Memory B cell (primary cell): ENCODE measurements at places on chromosomes 13 and 19.

DNA sequence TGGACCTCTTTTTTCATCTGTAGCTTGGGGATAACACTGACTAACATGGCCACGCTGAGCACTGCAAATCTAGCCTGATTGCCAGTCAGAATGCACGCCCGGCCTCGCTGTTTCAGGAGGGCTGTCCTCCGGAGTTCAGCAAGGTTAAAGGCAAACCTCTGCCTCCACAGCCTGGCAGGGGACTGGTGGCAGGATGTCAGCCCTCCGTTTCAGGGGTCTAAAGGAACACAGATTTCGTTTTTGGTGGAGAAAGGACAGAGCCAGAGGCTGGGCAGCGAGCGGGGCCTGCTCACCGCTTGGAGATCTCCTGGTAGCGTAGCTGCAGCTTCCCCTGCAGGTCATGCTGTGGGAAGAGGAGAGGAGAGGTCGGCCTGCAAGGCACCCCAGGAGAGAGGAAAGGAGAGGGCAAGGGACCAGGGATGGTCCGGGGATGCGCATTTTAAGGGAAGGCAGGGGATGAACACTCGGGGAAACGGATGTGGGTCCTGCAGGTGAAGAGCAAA is 560 bp downstream of the NDUFA7 start:
- DNase-seq: no peak

GRCh38 chr13:111211789-111212516 is 96.8 kb downstream of the ARHGEF7 start:
- DNase-seq: no peak

DNA sequence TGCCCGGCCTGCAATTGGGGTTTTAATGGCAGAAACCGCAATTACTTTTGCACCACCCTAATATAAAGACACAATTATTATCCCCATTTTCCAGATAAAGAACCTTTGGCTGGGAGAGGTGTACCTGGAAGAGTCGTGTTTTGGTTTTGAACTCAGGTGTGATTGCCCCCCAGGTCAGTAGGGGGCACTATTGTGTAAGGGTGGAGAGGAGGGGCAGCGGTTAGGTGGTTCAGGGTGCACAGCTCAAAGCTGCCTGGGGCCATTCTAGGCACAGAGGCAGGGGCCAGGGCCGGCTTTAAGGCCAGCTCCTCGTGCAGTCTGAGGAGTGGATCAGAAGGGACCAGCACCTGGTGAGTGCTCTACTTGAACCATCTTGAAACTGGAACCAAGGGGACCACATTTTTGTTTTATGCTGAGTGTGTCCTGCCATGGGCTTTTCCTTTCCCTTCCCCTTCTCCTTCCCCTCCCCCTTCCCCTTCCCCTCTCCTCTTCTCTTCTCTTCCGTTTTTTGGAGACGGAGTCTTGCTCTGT is 5.8 kb upstream of the FCGRT start:
- peak; percentile 74 for DNase-seq

- peak; percentile 34 for DNase-seq
Measured at GRCh38 chr19:53158119-53158656, 665 bp downstream of the ZNF347 start.

DNA sequence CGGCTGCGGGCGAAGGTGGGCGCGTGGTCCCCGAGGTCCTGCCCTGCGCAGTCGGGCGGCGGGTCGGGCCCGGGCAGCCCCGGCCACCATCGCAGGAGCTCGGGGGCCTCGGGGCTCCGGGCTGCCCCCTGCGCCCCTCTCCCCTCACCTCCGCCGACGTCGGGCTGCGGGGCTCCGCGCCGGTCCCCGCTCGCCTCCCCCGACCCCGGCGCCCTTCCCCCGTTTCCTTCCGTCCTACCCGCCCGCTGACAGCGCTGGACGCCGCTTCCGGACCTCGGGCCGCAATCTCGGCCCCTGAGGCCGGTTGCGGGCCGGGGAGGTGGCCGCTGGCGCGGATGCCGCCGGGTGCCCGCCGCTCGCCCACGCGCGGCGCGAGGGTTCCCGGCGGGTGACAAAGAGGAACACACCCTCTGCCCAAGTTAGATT is 720 bp downstream of the FARP1 start:
- no peak for DNase-seq

DNA sequence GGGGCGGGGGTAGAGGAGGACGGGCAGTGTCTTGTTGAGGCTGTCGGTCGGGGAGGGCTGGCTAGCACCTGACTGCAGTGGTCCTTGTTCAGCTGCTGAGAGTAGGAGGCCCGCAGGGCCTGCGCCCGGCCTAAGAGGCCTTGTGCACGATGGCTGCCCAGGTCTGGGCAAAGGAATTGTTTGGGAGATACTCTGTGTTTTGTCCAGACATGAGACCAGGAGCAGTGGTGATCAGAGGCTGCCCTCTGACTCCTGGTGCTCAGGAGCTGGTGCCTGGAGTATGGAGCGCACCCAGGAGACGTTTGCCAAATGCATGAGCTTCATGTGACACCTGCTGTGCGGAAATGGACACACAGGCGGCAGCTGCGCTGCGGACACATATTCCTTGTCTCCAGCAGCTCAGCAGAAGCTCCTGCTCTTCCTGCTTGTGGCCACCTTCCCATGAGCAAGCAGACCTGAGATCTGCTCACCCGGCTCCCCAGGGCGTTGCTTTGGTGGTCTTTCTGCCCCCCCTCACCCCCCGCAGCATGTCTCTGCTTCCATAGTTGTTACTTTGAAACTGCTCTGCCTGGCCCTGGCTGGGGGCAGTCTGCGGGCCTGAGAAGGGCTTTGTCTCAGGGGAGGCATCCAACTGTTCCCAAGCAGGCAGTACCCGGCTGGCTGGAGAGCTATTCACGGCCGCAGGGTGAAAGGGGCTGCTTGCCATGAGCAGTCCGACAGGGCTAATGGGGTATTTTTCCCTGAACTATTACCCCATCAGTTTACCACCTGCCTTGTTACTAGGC is 163.9 kb downstream of the TEX29 start:
- no peak for DNase-seq

DNA sequence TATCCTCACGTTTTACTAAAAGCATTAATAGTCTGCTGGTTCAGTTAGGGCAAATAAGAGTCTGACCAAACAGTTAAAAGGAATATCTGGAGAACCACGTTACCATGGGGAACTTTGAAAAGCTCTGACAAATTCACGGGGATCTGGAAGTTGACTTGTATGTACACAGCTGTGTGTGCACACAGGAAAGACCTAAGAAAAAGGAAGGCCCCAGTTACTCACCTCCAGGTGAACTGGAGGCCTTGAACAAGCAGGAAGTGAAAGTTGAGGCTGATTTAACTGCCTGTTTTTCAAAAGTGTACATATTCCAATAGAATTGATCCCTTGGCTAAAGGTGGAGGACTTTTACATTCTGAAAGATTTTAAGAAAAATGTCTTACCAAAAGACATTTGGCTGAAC is 1891.6 kb upstream of the PCDH20 start:
- DNase-seq: no peak

DNA sequence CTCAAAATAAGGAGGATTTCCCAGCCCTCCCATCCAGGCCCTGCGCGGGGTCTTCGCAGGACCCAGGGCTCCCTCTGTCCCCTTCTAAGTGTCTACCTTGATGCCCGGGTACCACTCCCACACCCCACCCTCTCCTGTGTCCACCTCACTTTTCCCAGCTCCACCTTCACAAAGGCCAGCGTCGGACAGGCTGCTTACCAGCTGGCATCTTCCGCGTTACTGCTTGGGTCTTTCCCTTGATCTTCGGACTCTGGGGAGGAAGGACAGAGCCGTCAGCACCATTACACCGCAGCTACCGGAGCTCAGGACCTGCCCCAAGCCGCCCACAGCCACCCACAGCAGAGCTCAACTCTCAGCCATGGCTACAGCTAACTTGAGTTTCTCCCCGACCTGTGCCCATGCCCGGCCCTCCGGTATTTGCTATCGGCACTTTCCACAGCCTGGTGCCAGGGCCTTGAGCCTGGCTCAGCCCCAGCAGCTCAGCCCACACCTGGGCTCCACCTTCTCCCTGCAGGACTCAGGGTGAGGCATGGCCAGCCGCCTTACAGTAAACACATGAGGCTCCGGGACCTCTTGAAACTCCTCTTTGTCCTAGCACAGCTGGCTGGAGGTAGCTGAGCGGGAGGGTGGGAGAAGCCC is 3.8 kb downstream of the C13orf46 start:
- no peak for DNase-seq

GRCh38 chr19:46319613-46320012 is 22.8 kb downstream of the HIF3A start:
- DNase-seq: no peak

DNA sequence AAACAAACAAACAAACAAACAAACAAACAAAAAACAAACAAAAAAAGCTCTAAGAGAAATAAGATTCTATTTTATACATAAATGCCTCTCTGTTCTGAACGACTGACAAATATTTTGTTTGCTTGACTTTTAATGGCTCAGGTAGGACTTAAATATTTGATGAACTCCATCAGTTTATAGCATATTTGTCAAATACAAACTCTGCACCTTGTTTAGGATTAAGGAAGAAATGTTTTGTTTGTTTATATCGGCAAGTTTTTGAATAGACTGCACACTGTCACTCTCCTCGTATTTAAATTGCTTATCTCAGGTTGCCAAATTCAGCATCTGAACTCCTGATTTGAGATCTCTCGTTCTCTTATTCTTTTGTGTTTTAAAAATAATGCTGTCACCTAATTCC is 1499.7 kb upstream of the SLC10A2 start:
- DNase-seq: no peak

DNA sequence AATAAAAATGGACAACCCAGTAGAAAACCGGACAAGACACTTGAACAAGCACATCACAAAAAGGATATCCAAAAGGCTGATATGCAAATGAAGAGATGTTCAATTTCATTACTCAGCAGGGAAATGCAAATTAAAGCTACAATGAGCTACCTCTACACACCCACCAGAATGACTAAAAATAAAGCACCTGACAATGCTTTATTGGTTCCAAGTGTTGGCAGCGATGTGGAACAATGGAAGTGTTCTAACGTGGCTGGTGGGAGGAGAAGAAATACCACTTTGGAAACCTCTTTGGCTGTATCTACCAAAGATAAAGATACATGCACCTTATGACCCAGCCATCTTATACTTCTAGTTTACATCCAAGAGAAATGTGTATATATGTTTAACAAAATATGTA is 3.7 kb upstream of the ACP7 start:
- no peak for DNase-seq

- peak; percentile 28 for DNase-seq
Measured at GRCh38 chr19:4060621-4061177, 6.0 kb downstream of the ZBTB7A start.

- no peak for DNase-seq
Measured at GRCh38 chr13:57829496-57829895, 198.0 kb downstream of the PCDH17 start.

GRCh38 chr19:47740866-47741519 is 4.4 kb upstream of the NOP53 start:
- no peak for DNase-seq

GRCh38 chr19:42198676-42199439 is 18.6 kb downstream of the DEDD2 start:
- no peak for DNase-seq

DNA sequence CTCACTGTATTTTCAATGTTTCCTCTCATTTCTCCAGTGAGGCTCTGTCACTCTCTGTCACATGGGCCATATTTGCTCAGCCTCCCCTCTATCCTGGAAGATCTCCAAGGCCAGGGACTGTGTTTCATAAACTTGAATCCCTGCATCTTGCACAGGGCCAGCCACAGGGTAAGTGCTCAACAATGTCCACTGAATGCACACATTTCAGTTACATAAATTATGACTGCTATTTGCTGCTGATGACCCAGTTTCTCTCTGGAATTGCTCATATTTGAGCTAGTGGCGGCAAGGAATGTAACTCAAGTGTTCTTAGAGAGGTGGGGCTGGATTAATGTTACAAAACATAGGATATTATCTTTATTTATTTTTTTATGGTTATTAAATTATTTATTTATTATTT is 6.1 kb downstream of the CLC start:
- no peak for DNase-seq

GRCh38 chr19:1422943-1423342 is 15.3 kb upstream of the RPS15 start:
- no peak for DNase-seq

DNA sequence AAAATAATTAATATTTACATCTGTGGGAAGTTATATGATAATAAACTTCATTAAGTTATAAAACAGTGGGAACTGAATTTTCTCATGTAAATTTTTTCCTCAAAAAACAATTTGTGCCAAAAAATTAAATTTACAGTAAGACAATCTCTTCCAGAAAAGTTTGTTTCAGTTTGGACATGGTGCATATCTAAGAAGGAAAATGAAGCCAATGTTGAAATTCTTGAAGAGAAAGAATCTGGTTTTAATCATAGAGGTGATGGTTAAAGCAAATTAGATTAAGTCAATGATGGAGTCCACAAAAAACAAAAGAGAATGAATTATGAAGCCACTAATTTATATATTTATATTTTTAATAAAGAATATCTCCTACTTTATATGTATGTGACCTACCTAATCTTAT is 457.2 kb upstream of the SLITRK1 start:
- no peak for DNase-seq

DNA sequence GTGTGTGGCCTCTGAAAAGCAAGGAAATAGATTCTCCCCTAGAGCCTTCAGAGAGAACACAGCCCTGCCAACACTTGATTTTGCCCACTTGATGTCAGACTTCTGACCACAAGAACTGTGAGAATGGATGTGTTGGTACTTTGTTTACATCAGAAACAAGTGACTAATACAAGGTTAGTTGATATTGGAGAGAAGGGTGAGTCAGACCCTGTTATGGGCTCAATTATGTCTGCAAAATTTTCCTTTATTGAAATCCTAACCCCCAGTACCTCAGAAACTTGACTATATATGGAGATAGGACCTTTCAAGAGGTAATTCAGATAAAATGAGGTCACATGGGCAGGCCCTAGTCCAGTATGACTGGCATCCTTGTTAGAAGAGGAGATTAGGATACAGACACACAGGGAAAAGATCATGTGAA is 226.7 kb downstream of the RFC3 start:
- no peak for DNase-seq

- no peak for DNase-seq
Measured at GRCh38 chr19:46347985-46348384, 1.1 kb downstream of the PPP5C start.

- no peak for DNase-seq
Measured at GRCh38 chr13:48006396-48006795, 5.3 kb upstream of the SUCLA2 start.

GRCh38 chr13:20271441-20271840 is 39.3 kb upstream of the GJB6 start:
- DNase-seq: no peak

GRCh38 chr13:79194272-79194671 is 211.8 kb downstream of the RBM26 start:
- DNase-seq: peak; percentile 63
